Germinal center (tissue), 1 donor: ENCODE measurements at places on chromosomes 5 and 9.

GRCh38 chr5:522899-523440, 1.3 kb downstream of the SLC9A3 start:
- DNase-seq: no peak

DNA sequence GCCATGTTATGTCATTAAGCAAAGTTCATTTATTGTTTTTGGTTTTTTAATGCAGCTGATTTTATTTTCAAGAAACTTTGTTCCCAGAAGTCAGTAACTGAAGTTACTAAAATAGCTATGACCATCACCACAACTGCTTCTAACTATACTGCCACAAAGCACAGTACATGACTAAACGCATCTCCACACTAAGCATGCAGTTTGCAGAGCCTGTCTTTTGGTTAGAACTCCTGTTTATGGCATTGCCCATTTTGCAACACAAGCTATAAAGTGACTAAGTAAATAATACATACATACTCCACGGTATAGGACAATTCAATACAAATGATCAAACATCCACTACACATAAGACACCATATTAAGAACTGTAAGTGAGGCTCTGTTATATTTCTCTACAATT, 109.7 kb downstream of the MLLT3 start:
- DNase-seq: no peak

GRCh38 chr9:109473329-109473728, 24.8 kb downstream of the PTPN3 start:
- DNase-seq: no peak

- no peak for DNase-seq
Observed at GRCh38 chr5:66560371-66560770, 35.8 kb upstream of the MAST4 start.
